ENCODE measurements at places on chromosomes 16 and 17. TPM values are rescaled to one million over a fixed set of nuclear protein-coding genes. Genes with fewer than 3 reads are reported as not detected.

DNA sequence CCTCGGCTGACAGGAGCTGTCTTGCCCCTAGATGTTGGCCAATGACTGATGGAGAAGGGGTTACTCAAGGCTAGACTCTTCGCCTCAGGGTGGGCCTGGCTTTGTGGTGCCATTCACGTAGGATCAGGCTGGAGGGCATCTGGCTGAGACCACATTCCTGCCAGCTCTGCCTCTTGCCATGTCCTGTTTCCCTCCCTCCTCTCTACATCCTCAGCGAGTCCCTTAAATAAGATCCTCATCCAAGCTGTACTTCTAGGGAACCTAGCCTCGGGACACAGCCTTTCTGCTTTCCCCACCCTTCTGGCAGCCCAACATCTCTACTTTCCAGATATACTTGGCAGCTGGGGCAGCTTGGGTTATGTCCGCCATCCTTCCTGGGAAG, 27.9 kb upstream of the EFCAB13 start:
- no peak for DNase-seq

DNA sequence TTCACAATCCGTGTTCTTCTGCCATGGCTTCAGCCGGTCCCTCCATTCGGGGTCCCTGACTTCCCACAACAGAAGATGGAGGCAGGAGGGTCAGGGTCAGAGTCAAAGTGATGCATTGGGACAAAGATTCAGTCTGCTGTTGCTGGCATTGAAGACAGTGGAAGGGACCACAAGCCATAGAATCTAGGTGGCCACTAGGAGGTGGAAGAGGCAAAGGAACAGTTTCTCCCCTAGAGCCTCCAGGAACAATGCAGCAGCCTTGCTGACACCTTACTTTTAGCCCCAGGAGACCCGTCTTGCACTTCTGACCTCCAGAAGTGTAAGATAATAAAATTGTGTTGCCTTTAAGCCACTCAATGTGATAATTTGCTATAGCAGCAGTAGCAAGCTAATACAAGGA, 55.9 kb downstream of the MFSD11 start:
- DNase-seq, result no peak

GRCh38 chr17:36687736-36688135, 86.4 kb downstream of the MRM1 start:
- DNase-seq, result no peak

GRCh38 chr17:57572062-57572461, 173.0 kb downstream of the CCDC182 start:
- DNase-seq, result no peak

The IRX5 gene
- polyA plus RNA-seq, result not detected

The SLFN13 gene
- polyA plus RNA-seq, result 6.2 TPM

All from muscle of arm (tissue), 14 donors.